Uterus (tissue), 4 donors: ENCODE measurements at places on chromosomes 2 and 18. TPM values are rescaled to one million over a fixed set of nuclear protein-coding genes. Genes with fewer than 3 reads are reported as not detected.

The COL4A3 gene
- 0.26 TPM for total RNA-seq

The C1QL2 gene
- total RNA-seq = not detected

The EDAR gene
- total RNA-seq = not detected

- no peak for DNase-seq
These were observed 59.1 kb downstream of the RMDN2 start for GRCh38 chr2:37984176-37984575.

The MC5R gene
- total RNA-seq = not detected

GRCh38 chr18:51340332-51340731 is 142.9 kb upstream of the MEX3C start:
- DNase-seq = no peak

The SCYGR1 gene
- total RNA-seq = not detected

GRCh38 chr2:140621583-140622362 is 1509.0 kb downstream of the LRP1B start:
- DNase-seq = no peak

The ACTR3 gene
- total RNA-seq = 70.0 TPM

- no peak for DNase-seq
These were observed 1267.7 kb upstream of the TMEFF2 start for GRCh38 chr2:193462411-193462810.

GRCh38 chr18:32048507-32049091 is 30.0 kb downstream of the RNF125 start:
- DNase-seq = peak; percentile 30

The TIGD1 gene
- 4.6 TPM for total RNA-seq

- DNase-seq = no peak
These were observed 541.0 kb upstream of the KLHL29 start for GRCh38 chr2:22843919-22844537.

The CFAP65 gene
- 0.21 TPM for total RNA-seq

DNA sequence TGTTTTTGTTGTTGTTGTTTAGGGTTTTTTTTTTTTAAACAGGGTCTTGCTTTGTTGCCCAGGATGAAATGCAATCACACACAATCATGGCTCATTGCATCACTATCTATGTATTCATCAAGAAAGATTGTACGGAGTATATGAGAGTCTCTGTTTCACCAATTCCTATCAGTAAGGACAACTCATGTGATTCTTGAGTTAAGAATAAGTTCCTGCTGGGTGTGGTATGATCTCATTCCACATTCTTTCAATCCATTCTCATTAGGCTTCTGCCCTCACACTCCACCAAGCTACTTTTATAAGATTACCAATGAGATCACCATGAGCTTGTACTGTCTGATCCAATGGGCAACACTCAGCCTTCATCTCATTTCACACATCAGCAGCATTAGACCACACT is 9.1 kb upstream of the AP1S3 start:
- DNase-seq = no peak

- no peak for DNase-seq
These were observed 6.9 kb upstream of the CHRNA1 start for GRCh38 chr2:174771136-174771535.

- DNase-seq = no peak
These were observed 9.8 kb upstream of the GPC1 start for GRCh38 chr2:240425697-240426096.

DNA sequence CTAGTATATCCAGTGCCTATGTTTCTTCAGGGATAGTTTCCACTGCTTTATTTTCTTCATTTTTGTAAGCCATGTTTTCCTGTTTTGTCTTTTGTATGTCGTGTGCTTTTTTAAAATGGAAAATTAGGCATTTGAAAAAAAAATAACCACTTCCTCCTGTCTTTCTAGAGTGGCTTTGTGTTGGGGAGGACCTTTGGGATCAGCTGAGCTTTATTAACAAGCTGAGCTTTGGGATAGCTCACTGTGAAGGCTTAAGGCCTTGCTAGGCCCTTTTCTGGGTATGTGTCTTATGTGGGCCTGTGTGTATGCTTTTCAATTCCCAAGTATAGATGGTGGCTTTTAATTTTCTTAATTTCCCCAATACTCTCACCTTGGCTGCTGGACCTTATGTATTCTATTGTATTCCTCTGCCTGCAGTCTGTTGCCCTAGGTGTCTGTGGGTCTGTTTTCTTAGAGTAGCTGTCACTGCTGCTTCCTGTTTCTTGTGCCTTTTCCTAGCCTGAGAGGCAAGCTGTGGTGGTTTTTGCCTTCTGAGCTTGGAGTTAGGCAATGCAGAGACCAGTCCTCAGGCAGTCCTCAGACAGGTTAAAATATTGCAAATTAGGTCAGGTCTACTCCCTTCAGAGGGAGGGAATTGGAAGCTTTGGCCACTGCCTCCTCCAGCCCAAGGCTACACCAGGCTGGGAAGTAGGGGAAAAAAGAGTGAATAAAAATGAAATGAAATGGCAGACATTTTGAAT is 134.7 kb downstream of the LDLRAD4 start:
- DNase-seq = no peak

DNA sequence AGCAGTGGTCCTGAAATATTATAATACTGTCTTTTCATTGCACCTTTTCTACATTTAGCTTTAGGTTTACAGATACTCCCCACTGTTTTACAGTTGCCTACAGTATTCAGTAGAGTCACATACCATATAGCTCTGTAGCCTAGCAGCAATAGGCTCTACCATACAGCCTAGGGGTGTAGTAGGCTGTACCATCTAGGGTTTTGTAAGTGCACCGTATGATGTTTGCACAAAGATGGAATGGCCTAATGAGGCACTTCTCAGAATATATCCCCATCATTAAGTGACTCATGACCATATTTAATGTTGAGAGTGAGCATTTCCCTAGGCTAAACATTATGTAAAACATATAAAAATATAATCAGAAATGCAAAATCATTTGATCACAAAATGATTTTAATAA is 511.3 kb upstream of the RAB12 start:
- DNase-seq = no peak

The SCYGR4 gene
- total RNA-seq = not detected

DNA sequence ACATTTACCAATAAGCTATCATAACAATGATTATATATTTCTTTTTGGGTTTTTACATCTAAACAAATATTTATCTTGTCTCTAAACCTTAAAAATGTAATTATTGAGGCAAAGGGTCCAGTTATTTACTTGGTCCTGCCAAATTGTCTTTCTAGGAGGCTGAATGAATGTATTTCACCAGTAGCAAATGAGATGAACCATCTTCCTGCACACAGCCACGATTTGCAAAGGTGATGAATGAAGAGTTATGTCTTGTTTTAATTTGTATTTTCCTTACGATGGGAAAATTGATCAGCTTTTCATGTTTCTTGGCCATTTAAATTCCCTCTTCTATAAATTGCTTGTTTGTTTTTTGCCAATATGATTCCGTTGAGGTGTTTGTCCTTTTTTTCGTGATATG is 1.4 kb downstream of the SP100 start:
- no peak for DNase-seq

DNA sequence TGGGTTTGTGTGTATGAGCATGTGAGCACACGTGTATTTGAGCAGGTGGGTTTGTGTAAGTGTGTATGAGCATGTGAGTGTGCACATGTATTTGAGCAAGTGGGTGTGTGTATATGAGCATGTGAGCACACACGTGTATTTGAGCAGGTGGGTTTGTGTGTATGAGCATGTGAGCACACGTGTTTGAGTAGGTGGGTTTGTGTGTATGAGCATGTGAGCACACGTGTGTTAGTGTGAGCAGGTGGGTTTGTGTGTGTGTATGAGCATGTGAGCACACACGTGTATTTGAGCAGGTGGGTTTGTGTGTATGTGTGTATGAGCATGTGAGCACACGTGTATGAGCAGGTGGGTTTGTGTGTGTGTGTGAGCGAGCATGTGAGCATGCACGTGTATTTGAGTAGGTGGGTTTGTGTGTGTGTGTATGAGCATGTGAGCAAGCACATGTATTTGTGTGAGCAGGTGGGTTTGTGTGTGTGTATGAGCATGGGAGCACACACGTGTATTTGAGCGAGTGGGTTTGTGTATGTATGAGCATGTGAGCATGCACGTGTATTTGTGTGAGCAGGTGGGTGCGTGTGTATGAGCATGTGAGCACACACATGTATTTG is 169.7 kb downstream of the TWIST2 start:
- DNase-seq = no peak

GRCh38 chr2:274503-274902 is 9.8 kb downstream of the ACP1 start:
- DNase-seq = no peak

The C2orf74 gene
- 50.9 TPM for total RNA-seq

GRCh38 chr2:36586672-36587071 is 11.3 kb downstream of the FEZ2 start:
- DNase-seq = no peak

The LRATD1 gene
- 5.1 TPM for total RNA-seq
